Neural progenitor cell (in vitro differentiated cells): ENCODE measurements at places on chromosomes 7 and 10.

DNA sequence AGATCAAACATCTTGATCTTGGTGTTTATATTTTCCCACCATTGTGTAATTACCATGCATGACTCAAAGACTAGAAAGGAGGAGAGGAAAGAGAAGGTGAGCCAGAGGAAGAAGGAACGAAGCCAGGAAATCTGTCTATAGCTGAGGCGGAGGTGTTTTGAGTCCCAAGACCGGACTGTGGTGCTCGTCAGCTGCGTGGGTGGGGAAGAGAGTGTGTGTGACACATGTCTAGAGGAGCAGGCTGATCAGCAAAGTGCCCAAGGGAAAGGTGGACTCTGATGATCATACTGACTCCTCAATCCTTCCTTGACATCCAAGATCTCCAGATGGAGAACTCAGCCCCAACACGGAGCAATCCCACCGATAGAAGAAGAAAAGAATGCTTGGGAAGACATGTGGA lies 189.5 kb upstream of the MINDY3 start:
- no peaks in the 10 kb centered on the region for H3K27me3 ChIP-seq
- no peaks in the 10 kb centered on the region for H3K36me3 ChIP-seq
- no peak overlapping the region for H3K27ac ChIP-seq
- no peak overlapping the region for H3K4me3 ChIP-seq

GRCh38 chr7:96719164-96719563 lies 9.5 kb upstream of the SEM1 start:
- H3K36me3 ChIP-seq: no peaks in the 10 kb centered on the region
- no peak overlapping the region for H3K4me3 ChIP-seq
- no peak overlapping the region for H3K27ac ChIP-seq
- H3K4me1 ChIP-seq: no peaks in the 10 kb centered on the region

GRCh38 chr7:74063223-74063641 lies 20.4 kb upstream of the LIMK1 start:
- no peaks in the 10 kb centered on the region for H3K4me1 ChIP-seq
- no peaks in the 10 kb centered on the region for H3K36me3 ChIP-seq
- no peak overlapping the region for H3K27ac ChIP-seq
- no peak for DNase-seq
- no peak overlapping the region for H3K4me3 ChIP-seq

DNA sequence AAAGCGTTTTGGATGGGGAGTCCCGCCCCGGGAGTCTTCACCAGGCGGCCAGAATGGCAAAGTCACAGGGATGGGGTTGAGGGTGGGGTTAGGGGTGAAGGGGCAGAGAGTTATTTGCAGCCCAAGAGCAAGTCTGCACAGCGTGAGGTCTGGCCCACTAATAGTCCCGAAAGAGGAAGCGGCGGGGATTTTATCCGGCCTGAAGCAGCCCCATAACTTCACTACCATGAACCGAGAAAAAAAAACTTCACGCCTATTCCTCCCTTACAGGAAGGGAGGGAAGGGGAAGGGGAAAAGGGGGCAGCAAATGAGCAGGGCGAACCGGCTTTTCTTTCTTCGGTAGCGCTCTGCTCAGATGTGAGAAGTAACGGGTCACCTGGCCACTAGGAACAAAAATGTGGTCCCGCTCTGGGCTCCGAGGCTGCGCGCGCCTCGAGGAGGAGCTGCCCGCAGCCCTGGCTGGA lies 712 bp downstream of the ITPRIP start:
- peak; percentile 81 for DNase-seq
- H3K36me3 ChIP-seq: no peaks in the 10 kb centered on the region
- peaks cover 27% of the 10 kb centered on the region for H3K27me3 ChIP-seq

DNA sequence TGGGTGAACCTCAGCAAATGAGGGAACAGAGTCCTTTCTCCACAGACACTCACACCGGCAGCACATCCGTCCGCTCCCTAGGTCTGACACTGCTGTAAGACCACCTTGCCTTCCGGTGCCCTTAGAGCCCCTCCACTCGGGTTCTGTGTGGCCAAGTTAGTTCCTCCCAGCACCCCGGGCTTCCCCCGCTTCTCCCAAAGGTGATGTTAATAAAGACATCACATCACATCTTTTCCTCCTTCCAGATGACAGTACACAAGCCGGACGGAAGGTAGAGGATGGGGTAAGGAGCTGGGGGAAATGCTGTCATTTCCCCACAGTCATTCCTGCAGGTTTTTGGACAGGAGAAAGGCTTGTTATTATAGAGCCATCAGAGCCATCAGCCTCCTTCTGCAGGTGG lies 42.3 kb downstream of the OAT start:
- peaks cover 7% of the 10 kb centered on the region for H3K4me1 ChIP-seq
- no peaks in the 10 kb centered on the region for H3K36me3 ChIP-seq
- H3K4me3 ChIP-seq: no peak overlapping the region
- no peak overlapping the region for H3K27ac ChIP-seq
- no peaks in the 10 kb centered on the region for H3K27me3 ChIP-seq

DNA sequence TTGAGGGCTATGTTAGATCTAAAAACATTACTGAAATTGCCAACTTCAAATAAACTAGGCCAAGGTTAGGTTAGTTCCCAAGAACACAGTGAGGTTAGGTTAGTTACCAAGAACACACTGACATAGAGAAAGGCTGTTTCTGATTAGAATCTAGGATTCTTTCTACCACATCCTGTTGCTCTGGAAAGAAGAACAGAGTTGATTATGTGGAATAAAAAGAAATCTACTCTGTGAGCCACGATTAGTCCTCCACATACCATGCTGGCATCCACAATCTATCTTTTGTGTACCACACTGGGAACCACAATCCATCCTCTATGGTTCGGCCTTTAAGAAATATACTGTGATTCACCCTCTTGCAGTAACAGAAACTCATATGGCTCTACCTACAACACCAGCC lies 91.4 kb downstream of the LRRTM3 start:
- no peak for DNase-seq
- H3K36me3 ChIP-seq: no peaks in the 10 kb centered on the region
- no peak overlapping the region for H3K27ac ChIP-seq
- no peaks in the 10 kb centered on the region for H3K27me3 ChIP-seq
- no peak overlapping the region for H3K4me3 ChIP-seq
